ENCODE measurements at places on chromosomes 12 and 14. TPM values are rescaled to one million over a fixed set of nuclear protein-coding genes. Genes with fewer than 3 reads are reported as not detected.
A peak's percentile ranks its signal among the peaks of the same experiment; 100 is the strongest.

DNA sequence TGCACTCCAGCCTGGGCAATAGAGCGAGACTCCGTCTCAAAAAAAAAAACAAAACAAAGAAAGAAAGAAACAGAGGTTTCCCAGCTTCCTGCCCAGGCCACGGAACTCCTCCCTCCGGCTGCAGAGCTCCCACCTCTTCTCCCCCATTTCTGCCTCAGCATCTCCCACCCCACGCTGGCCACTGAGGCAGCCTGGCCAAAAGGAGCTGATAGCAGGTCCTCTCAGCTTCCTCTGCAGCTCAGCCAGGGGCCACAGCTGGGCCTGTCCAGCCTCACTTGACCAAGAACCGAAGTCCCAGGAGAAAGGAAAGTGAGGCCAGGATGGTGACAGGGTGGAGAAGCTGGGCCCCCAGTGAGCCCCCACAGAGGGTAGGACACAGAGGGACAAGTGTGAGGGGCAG lies 33.4 kb upstream of the CD9 start:
- H3K4me3 ChIP-seq = no peak overlapping the region
- no peaks in the 10 kb centered on the region for H3K27me3 ChIP-seq
- peaks cover 15% of the 10 kb centered on the region for H3K4me1 ChIP-seq
- no peaks in the 10 kb centered on the region for H3K36me3 ChIP-seq
- peak overlapping the region; percentile 78 for H3K27ac ChIP-seq

Gene CLEC4C
- not detected for total RNA-seq

Gene ZDHHC22
- not detected for total RNA-seq

Gene COX8C
- not detected for total RNA-seq

Gene TEX22
- not detected for total RNA-seq

DNA sequence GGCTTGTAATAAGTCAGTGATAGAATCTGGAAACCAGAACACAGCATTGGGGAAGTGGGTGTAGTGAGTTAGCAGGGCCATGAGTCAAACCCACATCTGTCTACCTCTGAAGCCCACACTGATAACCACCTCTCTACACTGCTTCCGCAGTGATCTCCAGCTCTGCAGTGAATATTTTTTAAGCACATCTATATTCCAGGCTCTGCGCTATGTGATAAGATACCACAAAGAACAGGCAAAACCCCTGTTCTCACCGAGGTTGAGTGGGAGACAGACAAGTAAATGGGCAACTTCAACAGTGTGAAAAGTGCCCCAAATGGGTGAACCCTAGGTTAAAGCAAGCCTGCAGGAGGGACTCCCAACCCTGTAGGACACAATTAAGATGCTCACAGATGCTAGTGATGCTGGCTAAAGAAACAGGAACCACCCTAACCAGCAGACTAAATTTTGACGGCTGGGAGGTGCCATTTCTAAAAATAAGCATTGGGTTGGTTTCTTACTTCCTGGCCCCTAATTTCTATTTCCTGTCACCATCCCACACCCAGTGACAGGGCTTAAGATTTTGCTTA lies 375.0 kb downstream of the DPF3 start:
- DNase-seq = no peak
- H3K27ac ChIP-seq = no peak overlapping the region
- H3K36me3 ChIP-seq = no peaks in the 10 kb centered on the region
- H3K4me3 ChIP-seq = no peak overlapping the region
- peaks cover 10% of the 10 kb centered on the region for H3K4me1 ChIP-seq

Data from stomach (tissue), 19 donors.